ENCODE measurements at places on chromosomes 3 and 15.

- no peak for DNase-seq
Observed at GRCh38 chr3:105653868-105654267, 214.9 kb downstream of the CBLB start.

DNA sequence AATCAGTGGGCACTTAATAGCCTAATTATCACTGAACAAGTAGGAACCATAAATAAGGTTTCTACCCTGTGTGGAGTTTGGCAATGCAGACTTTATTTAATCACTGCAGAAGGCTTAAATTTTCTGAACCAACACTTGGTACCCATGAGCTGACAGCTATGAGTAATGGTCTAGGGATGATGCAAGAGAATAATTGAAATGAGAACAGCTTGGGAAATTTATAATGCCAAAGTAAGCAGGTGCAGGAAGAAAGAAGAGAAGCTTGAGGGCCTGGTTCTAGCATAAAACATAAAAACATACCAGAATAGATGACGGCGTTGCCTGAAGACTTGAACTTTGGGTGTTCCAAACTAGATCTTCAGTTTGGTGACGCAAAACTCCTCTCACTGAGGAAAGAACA, 67.0 kb downstream of the IMPG2 start:
- DNase-seq = no peak

DNA sequence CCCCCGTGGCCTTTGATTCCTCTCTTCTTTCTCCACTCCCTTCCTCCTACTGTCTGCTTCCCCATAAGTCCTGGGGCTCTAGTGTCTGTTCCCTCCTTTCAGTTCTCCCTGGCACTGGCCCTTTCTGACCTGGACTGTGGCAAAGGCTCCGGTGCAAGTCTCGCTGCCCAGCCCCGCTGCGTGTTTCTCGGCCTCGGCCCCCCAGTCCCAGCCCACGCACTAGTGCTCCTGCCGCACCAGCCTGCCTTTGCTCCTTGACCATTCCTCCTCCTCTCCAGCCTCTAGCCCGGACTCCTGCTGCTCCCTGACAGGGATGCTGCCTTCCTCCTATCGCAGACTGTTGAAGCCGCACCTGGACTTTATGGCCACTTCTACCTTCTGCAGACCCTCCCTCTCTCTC, 2.1 kb downstream of the TM6SF1 start:
- no peak for DNase-seq

DNA sequence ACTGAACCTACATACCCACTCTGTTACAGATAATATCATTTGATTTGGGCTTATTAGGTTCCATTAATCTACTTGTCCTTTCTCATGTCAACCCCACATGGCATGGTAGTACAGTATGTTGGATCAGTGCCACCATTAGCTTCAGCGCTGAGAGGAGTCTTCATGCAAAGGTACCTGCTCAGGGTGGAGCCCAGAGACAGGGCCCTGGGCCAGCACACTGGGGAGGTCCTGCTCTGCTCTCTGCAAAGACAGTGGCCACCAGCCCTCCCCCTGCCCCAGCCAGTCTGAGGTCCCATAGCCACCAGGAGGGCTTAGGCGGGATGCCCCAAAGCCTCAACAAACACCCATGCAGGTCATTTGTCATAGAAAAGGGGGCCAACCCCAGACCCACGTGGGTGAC, 71.0 kb downstream of the ATP10A start:
- DNase-seq = no peak

DNA sequence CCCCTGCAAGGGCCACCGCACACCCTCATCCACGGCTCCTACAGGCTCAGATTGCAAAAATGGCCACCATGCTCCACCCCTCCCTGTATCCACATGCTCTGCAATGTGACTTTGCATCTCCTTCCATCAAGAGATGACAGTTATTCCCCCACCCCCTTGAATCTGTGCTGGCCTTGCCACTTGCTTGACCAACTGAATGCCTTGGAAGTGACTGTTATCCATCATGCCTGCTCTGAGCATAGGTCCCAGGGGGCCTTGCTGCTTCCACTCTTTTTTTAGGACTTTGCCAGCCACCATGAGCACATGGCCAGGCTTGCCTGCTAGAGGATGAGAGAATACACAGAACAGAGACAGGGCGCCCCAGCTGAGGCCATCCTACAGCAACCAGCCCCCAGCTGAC, 13.6 kb downstream of the HAPLN3 start:
- DNase-seq = no peak

DNA sequence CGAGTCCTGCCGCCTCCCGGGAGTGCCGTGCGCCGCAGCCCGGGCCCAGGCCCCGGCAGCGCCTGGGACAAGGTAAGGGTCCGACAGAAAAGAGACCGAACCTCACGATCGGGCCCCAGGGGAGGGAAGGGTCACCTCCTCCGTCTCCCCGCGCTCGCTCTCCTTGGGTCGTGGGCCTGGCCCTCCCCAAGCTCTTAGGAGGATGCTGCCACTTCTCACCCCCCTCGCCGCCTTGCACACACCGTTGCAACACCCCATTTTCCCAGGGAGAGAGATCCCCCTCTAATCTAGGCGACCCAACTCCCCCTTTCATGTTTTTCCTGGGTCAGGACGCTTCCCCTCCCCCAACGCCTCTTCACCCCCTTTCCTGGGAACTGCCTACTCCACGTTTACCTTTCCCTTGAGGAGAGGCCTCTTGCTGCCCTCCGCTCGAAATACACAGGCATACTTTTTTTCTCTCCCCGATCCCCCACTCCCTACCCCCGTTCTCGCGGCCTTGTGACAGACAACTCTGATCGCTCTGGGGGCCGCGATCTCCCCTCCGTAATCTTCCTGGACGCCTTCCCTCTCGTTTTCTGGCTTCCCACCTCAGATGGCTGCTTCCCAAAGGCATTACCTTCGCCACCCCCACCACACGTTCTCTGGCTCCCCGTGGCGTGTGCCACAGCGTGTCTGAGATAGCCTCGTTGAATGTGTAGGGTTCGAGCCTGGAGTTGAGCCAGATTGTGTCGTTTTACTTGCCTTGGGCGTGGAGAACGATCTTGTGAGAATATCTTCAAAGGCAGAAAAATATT, 688 bp downstream of the SETD5 start:
- DNase-seq = peak; percentile 47

DNA sequence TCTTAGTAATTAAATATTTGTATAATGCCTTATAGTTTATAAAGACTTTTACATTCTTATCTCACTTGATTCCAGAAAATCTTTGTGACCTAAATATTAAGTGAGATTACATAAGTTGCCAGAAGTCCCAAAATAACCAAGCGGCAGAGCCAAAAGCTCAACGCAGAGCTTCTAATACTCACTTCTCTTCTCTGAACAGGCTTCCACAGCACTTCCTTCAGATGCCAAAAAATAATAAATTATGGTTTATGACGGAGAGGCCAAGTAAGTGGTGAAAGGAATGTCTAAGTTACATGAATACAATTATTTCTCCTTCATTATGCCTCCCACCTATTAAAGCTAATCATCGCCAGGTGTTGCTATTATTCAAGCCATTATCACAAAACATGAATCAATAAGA, 110.3 kb downstream of the GBE1 start:
- DNase-seq = no peak
